Amygdala (tissue), 56 donors: ENCODE measurements at places on chromosomes 4 and X.

- DNase-seq, result no peak
These were observed 99.1 kb upstream of the FAM47C start for GRCh38 chrX:36908801-36909675.

DNA sequence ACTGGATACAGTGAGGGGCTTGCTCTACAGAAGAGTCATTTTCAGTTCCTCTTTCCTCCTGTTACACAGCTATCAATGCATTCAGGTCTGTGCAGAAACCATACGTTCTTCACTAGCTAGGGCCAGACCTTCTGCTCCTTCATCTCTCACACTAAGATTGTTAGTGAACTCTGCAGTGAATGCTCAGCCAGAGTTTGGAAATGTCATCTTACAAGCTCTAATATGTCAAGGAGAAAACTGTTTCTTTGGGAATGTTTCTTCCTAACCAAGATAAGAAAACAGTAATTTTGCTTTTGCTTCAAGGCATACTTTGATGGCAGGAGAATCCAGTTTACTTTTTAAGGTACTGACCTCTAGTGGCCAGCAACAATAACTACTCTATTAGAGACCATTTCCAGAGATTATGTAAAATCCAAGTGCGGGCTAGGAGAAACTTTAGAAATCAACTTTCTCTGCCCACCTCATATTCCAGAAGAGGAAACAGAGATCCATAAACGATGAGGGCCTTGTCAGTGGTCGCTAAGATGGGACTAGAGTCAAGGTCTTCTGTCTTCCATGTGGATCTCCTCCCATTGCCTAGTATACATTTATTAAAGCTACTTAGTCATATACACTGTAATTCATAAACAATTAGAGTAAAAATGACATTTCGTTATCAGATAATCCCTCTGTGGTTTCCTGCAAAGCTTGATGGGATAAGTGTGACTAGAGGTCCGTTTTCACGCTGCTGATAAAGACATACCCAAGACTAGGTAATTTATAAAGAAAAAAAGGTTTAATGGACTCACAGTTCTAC lies 12.1 kb upstream of the CC2D2A start:
- DNase-seq, result peak; percentile 5

DNA sequence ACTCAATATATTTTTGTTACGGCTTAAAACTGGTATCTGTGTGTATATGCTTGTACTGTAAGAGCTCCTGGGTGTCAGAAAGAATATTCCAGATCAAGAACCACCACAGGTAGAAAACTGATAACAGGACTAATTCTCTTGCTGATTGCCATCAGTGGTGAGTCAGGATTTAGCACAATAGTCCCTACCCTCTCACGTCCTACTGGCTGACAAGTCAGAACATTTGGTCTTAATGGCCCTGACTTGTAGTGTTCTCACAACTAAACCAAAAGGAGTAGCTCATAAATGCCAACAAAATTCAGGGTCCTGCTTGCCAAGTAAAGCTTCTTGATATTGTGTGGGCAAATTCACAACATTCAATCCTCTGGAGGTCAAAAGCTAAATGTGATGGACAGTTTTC lies 105.2 kb upstream of the MAB21L2 start:
- no peak for DNase-seq

DNA sequence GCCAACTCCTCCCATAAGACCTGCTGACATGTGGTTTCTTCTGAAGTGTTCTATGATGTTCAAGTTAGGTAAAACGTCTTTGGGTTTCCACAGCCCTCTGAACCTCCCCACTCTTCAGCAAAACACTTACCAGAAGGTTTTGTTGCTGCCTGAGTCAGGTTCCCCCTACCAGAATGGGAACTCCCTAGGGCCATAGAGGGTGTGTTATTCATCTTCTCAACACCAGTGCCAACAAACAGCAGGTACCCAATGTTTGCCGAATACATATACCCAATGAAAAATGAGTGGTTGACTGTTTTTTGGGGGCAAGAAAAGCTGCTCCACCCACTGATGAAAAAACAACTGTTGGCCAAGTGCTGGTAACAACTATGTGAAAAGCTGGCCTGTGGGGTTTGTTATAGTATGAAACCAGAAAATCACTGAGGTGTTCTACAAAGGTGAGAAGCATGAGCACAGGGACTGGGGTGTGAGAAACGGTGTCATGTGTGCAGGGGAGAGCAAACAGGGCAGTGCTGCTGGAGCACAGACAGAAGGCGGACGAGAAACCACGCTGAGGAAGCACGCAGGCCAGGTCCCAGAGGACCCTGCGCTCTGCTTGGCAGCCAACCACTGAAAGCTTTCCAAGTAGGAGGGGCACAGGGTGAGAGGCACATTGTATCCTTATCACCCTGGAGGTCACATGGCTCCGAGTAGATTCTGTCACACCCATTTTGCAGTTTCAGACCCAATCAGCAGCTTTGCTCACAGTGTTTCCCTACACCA lies 28.8 kb downstream of the ATP8A1 start:
- peak; percentile 24 for DNase-seq

DNA sequence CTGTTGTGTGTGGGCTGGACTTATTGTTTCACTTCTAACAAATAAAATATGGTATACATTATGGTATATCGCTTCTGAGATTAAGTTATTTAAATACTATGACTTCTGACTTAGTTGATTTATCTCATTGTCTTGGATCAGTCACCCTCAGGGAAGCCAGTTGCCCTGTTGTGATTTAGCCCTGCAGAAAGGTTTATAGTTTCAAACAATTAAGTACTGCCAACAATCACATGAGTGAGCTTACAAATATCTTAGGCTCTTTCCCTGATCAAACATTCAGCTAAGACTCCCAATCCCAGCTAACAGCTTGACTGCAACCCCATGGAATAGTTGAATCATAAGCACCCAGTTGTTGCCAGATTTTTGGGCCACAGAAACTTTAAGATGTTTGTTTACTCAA lies 85.4 kb downstream of the MAGEC1 start:
- DNase-seq, result no peak

- DNase-seq, result no peak
These were observed 47.4 kb downstream of the HTRA3 start for GRCh38 chr4:8316911-8317351.

- DNase-seq, result peak; percentile 71
These were observed 677 bp upstream of the CYP4V2 start for GRCh38 chr4:186190581-186191199.

GRCh38 chr4:175238827-175239517 lies 320.8 kb downstream of the ADAM29 start:
- DNase-seq, result no peak

GRCh38 chr4:95080969-95081368 lies 323.2 kb downstream of the BMPR1B start:
- no peak for DNase-seq

GRCh38 chrX:9948406-9948805 lies 18.8 kb upstream of the CLDN34 start:
- DNase-seq, result no peak

GRCh38 chrX:39133971-39134370 lies 332.7 kb downstream of the MID1IP1 start:
- no peak for DNase-seq

DNA sequence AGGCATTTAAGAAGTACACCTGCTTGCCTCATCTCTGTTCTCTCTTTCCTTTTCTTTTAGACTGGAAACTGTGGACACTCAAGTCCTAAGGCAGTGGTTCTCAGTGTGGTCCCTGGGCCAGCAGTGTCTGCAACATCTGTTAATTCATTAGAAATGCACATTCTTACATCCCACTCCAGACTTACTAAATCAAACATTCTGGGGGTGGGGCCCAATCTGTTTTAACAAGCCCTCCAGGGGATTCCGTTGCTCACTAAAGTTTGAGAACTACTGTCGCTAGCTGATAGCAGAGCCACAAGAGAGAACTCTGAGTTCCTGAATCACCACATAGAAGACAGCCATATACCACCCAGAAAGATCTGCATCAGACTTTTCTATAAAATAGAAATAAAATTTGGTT lies 430.6 kb downstream of the BCOR start:
- DNase-seq, result no peak

DNA sequence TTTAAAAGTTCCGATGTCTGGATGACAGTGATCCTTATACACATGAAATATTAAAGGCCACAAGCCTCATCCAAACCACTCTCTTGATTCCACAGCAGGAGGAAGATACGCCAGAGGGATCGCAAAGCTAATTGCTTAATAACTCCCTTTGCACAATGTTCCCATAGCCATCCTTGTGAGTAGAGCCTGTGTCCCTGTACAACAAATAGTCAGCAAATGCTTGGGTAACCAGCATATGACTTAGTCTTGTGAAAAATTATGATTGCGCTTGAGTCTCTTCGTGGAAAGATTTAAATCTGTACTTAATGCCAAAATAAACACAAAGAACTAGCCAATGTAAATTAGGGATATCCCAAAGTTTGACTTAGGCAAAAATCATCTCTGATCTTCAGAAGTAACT lies 31.5 kb downstream of the SLC9A7 start:
- DNase-seq, result no peak

DNA sequence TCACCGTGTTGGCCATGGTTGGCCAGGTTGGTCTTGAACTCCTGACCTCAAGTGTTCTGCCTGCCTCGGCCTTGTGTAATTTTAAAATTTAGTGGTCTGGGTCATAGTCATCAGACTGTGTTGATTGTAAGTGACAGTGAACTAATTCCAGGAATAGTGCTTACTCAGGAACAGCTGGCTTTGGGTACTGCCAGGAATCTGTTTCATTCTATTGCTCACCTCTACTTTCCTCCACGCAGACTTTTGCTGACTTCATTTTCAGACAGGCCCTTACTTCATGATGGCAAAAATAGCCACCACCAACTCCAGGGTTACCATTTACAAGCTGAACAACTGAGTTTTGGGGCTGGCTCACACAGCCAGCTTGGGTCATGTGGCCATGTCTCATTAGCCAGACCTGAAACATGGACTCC lies 54.6 kb downstream of the FNIP2 start:
- no peak for DNase-seq
